NCI-H1092 treated with DMSO at 0.1 percent for 48 hours (cell line): ENCODE measurements at places on chromosomes 5 and 9.
A peak's percentile ranks its signal among the peaks of the same experiment; 100 is the strongest.

DNA sequence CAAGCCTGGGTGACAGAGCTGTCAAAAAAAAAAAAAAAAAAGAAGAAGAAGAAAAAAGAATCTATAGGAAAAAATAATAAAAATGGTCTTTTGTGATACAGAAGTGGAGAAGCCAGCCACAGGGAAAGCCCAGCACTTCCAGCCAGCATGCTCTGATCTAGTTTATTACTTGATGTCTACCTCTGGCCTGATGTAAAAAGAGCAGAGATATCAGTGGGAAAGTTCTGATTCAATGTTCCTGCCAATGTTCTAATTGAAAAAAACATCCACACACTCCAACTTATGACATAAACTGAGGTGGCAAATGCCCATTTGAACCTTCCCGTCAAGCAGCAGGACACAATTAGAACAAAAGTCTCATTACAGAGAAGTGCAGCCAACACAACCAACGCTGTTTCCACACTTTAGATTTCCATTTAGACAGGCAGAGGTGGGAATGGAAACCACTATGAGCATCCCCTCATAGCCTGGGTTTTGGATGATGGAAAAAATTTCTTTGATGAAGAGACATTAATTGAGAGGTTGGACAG, 5.7 kb downstream of the RBM18 start:
- no peak for DNase-seq

GRCh38 chr5:179194201-179194910, 134.2 kb downstream of the ZNF354C start:
- DNase-seq = no peak

- no peak for DNase-seq
Measured at GRCh38 chr5:160064417-160064810, 54.8 kb downstream of the PWWP2A start.

- no peak for DNase-seq
Measured at GRCh38 chr5:102306121-102306520, 10.0 kb upstream of the SLCO4C1 start.

- DNase-seq = no peak
Measured at GRCh38 chr9:22654833-22655232, 208.2 kb downstream of the DMRTA1 start.

DNA sequence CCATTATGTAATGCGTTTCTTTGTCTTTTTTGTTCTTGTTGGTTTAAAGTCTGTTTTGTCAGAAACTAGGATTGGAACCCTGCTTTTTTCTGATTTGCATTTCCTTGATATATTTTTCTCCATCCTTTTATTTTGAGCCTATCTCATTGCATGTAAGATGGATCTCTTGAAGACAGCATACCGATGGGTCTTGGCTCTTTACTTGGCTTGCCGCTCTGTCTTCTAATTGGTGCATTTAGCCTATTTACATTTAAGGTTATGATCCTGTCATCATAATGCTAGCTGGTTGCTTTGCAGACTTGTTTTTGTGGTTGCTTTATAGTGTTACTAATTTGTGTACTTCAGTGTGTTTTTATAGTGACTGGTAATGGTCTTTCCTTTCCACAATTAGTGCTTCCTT, 13.3 kb upstream of the CDKN2B start:
- no peak for DNase-seq

DNA sequence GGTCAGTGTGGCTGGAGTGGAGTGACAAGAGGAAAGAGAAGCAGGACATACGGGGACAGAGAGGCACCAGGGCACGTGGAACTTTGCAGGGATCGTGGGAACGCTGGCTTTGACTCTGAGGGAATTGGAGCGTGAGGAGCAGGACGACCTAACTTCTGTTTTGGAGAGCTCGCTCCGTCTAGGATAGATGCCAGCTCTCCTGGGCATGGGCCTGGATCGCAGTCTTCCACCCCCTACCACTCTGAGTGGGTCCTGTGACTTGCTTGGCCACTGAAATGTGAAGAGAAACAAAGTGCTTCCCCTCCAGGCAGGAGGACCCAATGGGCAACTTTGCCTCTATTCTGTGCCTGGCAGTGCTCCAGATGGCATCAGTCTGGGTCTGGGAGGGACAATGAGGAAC, 8.7 kb upstream of the SH3PXD2B start:
- no peak for DNase-seq

- DNase-seq = no peak
Measured at GRCh38 chr5:121430538-121430937, 421.1 kb upstream of the FTMT start.

GRCh38 chr9:87662808-87663528, 63.0 kb upstream of the CTSL start:
- DNase-seq = peak; percentile 53

GRCh38 chr9:134550584-134550983, 91.0 kb upstream of the COL5A1 start:
- DNase-seq = no peak

DNA sequence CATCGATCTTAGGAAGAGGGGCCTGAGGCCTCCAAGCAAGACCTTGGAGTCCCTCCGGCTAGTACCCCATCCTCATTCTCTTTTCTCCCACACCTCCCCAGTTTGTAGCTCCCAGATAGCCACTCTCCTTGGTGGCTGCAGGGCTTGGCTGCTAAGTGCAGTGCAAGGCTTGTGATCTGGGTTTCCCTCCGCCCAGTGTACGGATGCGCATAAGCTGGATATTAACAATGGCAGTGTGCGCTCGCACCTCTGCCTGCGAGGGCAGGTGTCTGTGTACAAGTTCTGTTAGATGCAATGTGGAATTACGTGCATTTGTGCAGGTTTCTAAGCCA, 71.0 kb upstream of the TBCA start:
- DNase-seq = no peak

DNA sequence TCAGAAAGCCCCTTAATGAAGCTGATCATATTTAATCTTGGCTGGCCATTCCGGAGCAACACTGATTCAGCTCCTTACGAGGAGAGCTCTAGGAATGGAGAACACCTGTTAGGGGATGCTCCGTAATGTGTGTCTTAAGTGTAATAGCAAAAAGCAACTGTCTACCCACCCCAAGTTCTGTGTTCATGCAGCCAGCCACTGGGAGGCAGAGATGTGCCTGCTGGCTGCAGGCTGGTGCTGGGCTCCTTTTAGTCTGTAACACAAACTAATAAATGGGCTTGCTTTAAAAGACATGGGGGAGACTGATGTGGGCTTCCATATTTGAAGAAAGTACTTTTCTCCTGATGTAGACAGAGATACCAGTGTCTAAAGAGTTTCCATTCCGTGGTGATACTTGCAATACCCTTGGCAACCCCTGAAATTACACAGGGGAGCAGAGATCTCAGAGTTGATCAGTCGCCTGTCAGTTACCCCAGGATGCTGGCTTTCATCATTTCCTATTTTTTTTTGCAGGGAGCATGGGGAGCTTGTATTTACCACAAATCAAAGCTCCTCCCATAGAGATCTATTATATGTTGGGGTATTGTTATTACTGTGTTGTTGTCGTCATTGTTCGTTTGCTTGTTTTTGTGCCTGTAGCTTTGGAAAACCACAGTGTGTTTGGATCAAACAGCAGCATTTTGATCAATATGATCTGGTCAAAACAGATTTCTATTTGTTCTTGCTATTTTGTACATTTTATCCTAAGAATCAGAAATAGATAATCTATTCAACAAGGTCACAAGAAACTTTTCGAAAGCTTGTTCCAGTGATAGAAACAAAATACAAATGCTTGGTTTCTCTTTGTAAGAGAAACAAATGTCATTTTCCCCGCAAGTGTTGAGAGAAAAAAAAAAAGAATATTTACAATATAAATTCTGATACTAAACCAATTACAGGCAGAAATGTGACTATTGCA, 65.8 kb downstream of the MTX3 start:
- DNase-seq = no peak

GRCh38 chr9:18045326-18045725, 428.6 kb upstream of the ADAMTSL1 start:
- no peak for DNase-seq

- DNase-seq = no peak
Measured at GRCh38 chr5:113112435-113112834, 135.8 kb downstream of the DCP2 start.

DNA sequence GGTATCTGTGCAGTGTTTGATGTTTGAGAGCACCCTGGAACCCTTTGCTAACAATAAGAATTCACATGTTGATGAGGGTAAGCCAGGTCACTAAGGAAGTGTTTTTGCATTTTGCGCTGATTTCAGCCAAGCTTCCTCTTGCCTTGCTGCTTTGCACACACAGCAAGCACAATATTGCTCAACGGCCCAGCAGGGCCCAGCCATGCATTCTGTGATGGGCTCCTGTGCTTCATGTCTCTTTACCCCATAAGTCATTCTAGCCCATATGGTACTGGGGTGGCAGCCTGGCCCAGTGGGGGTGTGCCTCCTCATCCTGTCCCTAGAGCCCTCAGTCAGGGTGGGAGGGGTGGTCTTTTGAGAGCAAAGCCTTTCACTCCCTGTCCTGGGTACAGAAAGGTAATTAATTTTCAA, 481.3 kb downstream of the GADD45G start:
- DNase-seq = no peak

DNA sequence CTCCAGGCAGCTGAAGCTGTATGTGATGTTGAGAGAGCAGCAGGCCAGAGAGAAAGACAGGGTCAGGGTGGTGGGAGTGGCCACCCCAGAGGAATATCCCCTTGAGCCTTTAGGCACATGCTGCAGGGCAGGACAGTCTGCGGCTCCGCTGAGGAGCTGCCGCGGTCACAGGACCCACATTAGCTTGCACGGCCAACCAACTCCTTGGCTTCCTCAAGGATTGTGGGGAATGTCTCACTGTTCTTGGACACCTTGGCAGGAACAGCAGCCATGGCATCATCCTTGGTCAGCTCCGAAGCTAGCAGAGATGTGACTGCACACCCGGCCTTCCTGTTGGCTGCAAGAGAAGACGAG, 27.8 kb downstream of the PCDHGC5 start:
- DNase-seq = no peak

DNA sequence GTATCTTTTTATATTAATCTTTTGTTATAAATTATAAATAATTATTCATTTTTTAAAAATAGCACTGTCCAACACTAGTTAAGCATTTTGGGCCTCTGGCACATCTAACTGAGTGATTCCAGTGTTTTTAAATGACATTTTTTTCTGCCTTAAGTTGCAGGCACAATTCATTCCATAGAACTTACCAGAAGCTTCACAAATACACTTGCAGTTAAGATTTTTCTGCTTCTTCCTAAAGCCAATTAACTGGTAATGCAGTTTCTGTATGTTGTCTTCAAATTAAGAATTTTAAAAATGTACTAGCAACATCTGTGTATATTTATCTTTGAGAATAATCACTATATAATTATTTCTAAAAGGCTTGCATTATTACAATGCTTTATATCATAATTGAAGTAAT, 11.2 kb upstream of the NFIB start:
- DNase-seq = no peak

- no peak for DNase-seq
Measured at GRCh38 chr5:94314460-94315131, 303.8 kb downstream of the KIAA0825 start.

GRCh38 chr9:20212806-20213205, 409.5 kb downstream of the MLLT3 start:
- DNase-seq = no peak

DNA sequence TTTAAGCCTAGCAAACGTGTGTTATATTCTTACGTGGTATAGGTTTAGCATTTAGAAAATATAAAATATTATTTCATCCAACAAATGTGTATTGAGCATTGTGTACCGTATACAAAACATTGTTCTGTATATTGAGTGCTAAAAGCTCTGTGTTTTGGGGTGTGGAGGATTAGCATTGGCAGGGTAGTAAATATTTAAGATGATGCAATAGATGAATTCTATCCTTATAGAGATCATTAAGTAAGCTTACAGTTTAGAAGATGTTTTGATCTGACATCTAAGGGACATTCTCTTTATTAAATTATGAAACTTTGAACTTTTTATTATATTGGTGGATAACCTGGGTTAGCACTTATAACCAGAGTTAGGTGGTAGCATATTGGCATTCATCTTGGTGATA, 48.5 kb upstream of the GLIPR2 start:
- no peak for DNase-seq

DNA sequence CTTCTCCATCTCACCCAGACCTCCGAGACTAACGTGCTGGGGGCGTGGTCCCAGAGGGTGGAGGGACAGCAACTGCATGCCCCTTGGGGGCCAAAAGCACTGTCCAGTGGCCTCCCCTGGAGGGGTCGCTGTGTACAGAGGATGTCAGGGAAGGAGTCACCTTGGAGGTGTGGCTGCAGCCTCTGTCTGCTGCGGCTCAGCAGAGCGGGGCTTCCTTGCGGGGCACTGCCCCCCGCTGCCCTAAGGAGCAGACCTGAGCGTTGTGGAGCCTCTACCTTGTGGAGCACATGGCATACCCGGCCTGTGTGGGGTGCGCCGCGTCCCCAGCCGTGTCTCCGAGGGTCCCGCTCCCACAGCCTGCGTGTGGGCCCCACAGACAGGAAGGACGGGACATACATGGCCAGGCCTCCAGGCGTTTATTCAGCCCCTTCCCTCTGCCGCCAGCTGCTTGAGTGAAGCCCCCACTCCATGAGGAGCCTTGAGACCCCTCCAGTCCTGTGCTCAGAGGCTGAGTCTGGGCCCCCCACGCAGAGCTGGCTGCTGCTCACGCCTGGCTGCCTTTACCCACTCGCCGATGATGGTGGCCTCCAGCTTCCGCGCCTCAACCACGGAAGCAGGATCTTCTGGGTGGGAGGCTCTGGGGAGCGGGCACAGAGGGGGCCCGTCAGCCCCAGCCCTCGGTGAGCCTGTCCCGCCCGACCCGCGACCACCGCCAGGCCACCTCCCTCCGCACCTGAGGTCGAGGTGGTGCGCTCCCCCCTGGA, 4.2 kb downstream of the DPP7 start:
- DNase-seq = no peak

DNA sequence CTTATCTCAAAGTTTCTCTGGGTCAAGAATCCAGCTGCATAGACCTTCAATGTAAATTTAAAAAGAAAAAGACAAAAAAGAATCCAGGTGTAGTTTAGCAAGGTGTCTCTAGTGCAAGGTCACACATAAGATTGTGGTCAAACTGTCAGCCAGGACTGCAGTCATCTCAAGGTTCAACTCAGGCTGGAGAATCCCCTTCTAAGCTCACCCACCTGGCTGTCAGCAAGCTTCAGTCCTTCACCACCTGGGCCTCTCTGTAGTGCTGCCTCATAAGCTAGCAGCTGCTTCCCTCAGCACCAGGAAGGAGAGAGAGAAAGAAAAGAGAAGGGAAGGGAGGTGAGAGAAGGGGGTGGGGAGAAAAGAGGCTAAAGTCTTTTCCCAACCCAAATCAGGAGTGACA, 146.7 kb downstream of the ACTL7B start:
- DNase-seq = no peak

GRCh38 chr5:151591144-151591819, at the start of gene FAT2:
TSS of gene FAT2 (minus strand) at chr5:151591331. CDS start at chr5:151568931, 22,400 bp downstream.
- DNase-seq = no peak

GRCh38 chr9:36023260-36024048, 13.3 kb upstream of the RECK start:
- DNase-seq = peak; percentile 47

GRCh38 chr9:18350995-18351595, 122.9 kb upstream of the ADAMTSL1 start:
- DNase-seq = no peak

DNA sequence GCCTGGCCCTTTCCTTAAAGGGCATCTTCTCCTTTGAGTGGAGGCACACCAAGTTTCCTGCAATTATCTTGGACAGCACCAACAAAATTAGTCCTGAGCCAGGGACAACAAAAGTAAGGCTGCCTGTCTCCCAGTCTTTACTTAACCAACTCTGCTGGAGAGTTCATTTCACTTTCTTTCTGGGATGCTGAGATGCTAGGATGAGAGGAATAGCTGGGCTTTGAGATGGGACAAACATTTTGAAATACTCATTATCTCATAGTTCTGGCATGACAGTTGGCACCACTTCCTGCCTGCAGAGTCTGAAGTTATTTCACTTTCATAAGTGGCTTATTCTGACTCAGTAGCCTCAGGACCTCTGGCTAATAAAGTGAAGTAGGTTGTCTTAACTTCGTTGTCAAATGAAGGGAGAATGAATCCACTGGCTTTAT, 157.0 kb downstream of the C9orf152 start:
- DNase-seq = no peak
